WERI-Rb-1 (cell line): ENCODE measurements at places on chromosomes 1 and 21.

DNA sequence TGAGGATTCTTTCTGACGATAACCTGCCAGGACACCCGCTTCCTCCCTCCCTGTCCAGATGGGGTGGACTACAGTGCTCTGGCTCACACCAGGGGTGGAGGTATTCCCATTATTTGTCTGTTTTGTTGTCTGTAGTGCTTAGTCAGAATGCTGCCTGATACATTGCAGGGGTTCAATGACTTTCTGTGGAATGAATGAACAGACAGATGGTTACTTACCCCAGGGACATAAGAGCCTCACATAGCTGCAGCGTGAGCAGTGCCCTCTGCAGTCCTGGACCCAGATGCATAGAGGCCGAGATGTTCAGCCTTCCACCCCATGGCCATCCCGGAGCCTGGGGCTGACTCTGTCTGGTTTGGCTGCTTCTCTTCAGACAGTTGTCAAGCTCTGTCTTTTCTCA, 13.0 kb upstream of the F3 start:
- DNase-seq: no peak

GRCh38 chr21:29261555-29262540, 36.9 kb upstream of the BACH1 start:
- DNase-seq: no peak

DNA sequence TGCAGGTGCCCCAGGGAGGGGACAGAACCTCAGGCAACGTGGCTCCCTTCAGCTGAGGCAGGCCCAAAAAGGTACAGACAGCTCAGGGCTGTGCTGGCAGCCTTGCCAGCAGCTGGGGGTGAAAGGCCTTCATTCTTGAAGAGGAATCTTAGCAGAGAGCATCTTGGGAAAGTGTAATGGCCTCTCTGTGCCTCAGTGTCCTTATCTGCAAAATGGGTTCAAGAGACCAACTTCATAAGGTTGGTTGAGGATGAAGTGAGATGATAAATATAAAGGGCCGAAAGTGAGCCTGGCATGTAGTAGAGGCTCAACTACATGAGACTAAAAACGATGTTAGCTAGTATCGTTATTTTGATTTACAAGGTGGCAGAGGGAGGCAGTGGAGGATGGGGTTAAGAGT, 26.2 kb downstream of the TMCO4 start:
- DNase-seq: no peak

DNA sequence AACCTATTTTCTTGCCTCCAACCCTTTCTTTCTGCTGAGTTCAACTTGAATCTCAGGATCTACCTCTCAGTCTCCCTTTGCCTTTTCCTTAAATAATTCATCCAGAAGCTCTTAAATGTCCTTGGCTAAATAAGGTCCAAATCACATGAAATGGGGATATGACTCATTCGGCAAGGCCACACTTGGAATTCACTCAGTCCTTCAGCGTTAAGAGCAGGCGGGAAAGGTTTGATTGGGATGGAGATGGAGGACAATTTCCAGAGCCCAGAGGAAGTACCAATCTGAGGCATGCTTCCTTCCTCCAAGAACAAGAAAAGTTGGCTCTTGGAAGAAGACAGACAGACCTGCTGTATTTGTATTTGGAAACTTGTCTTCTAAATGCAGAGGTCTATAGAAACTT, 128.5 kb downstream of the PROX1 start:
- no peak for DNase-seq

DNA sequence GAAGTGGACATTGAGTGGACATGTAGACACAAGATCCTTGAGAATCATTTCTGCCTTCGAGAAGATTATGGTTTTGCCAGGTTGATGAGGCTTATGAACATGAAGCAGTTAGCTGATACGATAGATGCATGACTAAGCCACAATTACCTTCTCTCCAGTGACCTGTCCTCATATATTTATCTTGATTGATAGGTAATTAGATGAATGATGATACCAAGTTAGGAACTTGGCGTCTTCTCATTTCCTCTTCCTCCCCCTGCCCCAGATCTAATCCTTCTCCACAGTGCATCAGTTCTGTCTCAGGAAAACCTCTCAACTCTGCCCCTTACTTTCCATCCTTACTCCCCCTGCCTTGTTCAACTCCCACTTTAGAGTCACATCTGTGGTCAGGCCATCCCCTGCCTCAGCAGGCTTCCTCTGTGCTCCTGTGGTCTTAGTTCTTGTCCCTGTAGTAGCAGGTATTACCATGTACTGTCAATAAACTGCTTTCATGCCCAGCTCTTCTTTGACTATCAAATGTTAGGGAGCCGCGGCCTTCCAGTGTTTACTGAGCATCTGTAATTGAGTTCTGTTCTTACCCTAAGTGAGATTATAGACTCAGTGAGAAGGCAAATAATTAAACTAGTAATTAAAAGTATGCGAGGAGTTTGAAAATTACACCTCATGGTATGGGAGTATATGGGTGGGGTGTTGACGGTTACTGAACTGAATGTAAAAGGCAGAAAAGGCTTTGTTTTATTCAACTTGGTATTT, 5.1 kb downstream of the ST6GALNAC3 start:
- peak; percentile 15 for DNase-seq

GRCh38 chr1:20184997-20185833, 681 bp upstream of the UBXN10 start:
- DNase-seq: no peak

GRCh38 chr1:157700305-157700704, 264 bp downstream of the FCRL3 start:
- no peak for DNase-seq

GRCh38 chr1:161313554-161314200, 504 bp upstream of the SDHC start:
- no peak for DNase-seq

- DNase-seq: no peak
Measured at GRCh38 chr1:159207774-159208173, 3.1 kb downstream of the ACKR1 start.

DNA sequence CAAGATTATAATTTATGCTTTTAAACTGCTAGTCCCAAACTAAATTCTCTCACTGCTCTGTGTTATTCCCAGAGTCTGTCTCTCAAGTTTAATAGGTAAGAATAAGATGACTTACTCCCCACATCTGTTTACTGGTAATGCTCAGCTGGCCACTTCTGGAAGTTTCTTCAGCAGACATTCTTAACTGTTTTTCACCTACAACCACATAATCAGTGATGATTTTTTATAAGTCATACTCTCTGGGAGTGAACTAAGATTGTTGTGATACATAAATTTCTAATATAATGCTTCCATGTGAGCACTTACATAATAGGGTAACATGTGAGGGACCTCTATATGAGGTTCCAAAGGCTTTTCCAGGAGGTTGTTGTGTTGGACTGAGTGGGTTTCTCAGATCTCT, 8.7 kb downstream of the SLAMF7 start:
- DNase-seq: no peak

GRCh38 chr1:205914730-205915129, 28.5 kb downstream of the SLC26A9 start:
- no peak for DNase-seq

DNA sequence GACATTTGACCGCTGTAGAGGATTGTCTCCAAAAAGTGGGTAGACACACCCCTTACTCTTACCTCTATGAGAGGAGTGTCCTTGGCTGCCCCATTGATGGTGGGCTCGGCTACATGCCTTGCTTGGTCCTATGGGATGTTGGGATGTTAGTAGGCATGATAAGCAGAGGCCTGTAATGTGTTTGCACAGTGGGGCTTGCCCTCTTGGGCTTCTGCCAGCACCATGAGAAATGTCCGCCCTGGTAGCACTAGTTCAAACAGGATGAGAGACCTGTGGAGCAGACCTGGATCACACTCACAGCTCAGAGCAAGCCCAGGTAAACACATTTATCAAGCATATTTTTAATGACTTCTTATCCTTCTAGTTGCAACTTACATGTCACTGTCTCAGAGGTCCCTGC, 54.2 kb downstream of the SH3GLB1 start:
- no peak for DNase-seq

DNA sequence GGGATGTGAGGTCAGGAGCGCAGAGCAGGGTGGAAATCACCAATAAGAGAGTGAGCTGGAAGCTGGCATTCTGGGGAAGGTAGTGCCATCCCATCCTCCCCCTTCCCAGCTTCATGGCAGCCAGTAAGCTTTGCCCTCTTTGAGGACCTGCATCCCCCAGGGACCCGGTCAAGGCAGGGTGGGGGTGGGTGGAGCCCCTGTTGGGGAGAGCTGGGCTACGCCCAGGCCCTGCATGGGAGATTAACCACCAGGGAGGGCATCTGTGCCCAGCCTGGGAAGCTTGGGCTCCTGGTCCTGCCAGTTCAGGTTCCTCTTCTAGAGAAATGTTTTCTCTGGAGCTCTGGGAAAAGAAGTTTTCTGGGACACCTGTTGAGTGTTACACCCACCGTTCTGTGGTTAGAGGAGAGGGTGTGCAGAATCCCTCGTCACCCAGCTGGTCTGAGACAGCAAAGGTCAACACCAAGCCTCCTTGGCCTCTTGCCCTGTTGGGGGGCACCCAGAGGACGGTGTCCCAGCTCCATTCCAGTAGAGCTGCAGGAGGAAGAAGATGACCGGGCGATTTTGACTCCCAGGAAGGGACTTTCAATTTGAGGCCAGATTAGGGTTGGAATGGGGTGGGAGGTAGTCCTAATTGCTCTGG, 30.1 kb upstream of the TENT5C start:
- no peak for DNase-seq

DNA sequence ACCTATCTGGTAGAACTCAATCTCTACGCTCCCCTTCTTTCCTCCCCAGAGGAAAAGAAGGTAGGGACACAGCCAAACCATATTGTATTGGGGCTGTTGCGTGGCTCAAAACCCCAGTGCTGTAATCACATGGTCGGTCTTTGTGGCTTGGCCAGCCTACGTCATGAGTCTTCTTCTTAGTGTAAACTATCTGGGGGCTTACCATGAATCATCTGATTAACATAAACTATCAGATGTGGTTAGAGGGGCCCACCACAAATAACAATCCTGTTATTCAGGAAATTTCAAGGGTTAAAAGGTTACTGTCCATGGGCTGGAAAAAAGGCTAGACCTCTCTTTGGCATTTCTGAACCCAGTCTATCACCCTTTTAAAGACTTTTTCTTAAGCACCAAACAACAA, 49.5 kb upstream of the GPR52 start:
- no peak for DNase-seq

GRCh38 chr1:209463441-209463840, 120.1 kb upstream of the CAMK1G start:
- no peak for DNase-seq

- DNase-seq: no peak
Measured at GRCh38 chr1:109112056-109112651, 1.8 kb upstream of the ELAPOR1 start.

- peak; percentile 53 for DNase-seq
Measured at GRCh38 chr1:10537082-10537766, 62.5 kb downstream of the PEX14 start.

GRCh38 chr1:19055001-19055400, 98.5 kb upstream of the IFFO2 start:
- no peak for DNase-seq

DNA sequence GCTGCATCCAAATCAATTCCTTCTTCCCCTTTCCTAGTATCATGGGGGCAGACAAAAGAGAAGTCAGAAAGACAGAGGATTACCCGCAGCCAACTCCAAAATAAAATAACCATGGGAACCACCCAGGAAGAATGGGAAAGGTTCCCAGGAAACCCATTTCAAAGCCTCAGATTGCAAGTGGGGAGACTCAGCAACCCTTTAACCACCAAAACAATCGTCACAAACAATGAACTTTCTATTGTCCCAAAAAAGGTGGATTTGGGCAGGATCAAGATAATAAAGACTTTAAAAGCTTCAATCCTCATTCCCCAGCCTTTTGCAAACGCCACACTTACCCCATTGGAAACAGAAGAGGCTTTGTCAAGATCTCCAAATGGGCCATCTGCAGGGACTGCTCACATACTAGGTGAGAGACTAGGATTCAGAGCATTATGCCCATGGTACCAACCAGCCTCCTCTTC, 5.1 kb downstream of the TIAM1 start:
- no peak for DNase-seq

DNA sequence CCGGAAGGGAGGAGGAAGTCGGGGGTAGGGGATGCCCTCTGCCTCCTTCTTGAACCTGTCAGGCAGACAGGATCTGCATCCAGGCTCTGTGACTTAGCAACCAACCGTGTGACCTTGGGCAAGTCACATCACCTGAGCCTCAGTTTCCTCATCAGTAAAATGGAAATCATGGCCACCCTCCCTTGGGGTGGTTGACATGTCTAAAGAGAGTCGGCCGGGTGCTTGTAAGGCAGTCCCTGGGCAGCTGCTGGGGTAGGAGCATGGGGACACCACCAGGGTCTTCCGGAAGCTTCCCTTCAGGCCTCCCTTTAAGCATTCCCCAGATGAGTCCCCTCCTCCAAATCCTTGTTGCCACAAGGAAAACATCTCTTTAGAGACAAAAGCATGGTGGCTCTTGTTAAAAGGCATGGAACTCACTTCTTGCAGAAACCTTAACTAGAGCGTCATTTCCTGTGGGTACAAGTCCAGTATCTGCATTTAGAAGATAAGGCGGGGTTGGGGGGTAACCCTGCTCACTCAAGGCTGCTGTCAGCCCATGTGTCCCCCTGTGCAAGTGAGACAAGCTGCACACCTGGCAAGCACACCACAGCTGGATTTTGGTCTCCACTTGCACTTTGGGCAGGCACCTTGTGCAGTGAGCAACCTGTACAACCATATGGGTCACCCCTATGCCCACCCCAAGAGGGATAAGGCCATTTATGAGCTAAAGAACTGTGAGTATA, 10.4 kb downstream of the CLCNKB start:
- DNase-seq: no peak

DNA sequence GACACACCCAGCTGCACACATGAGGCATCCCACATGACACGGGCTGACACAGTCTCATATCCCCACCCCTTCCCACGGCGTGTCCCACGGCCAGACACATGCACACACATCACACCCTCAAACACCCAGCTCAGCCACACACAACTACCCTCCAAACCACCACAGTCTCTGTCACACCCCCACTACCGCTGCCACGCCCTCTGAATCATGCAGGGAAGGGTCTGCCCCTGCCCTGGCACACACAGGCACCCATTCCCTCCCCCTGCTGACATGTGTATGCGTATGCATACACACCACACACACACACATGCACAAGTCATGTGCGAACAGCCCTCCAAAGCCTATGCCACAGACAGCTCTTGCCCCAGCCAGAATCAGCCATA, 22.6 kb downstream of the PODN start:
- no peak for DNase-seq

DNA sequence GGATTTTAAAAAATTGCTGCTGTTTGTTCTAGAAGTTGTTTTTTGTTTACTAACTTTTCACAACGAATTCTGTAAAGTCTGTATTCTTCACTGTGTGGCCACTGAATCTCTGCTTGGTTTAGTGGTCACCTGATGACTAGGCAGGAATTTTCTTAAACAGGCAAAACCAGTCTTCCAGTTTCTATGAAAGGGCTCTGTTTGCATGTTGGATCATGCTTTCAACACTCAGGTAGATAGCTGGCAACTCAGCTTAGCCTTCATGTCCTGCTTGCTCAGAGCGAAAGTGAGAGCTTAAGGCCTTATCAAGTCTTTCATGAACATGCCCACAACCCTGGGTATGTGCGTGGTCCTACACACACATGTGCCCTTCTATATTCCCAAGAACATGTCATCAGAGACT, 52.4 kb upstream of the CCDC190 start:
- no peak for DNase-seq

- no peak for DNase-seq
Measured at GRCh38 chr1:50966991-50967390, 3.1 kb upstream of the CDKN2C start.

- no peak for DNase-seq
Measured at GRCh38 chr1:6859415-6860343, 74.4 kb downstream of the CAMTA1 start.
